ENCODE measurements at places on chromosomes 7 and 10.

DNA sequence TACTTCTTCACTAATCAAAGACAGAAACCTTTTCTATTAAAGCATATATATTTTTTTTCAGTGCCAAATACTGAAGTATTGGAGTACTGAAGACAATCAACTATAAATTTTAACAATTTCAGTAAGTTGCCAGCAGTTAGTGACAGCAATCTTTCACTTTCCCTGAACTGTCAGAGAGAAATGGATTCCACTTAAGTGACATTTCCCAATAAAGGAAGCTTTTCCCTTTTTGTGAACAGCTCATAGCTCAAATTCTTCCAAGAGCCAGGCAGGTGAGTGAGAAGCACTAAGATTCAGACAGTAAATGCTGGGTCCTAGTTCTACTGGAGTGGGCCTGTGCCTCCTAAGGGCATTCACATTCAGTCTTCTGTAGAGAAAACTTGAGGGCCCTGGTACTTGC lies 142.0 kb downstream of the SRPK2 start:
- no peak for DNase-seq

DNA sequence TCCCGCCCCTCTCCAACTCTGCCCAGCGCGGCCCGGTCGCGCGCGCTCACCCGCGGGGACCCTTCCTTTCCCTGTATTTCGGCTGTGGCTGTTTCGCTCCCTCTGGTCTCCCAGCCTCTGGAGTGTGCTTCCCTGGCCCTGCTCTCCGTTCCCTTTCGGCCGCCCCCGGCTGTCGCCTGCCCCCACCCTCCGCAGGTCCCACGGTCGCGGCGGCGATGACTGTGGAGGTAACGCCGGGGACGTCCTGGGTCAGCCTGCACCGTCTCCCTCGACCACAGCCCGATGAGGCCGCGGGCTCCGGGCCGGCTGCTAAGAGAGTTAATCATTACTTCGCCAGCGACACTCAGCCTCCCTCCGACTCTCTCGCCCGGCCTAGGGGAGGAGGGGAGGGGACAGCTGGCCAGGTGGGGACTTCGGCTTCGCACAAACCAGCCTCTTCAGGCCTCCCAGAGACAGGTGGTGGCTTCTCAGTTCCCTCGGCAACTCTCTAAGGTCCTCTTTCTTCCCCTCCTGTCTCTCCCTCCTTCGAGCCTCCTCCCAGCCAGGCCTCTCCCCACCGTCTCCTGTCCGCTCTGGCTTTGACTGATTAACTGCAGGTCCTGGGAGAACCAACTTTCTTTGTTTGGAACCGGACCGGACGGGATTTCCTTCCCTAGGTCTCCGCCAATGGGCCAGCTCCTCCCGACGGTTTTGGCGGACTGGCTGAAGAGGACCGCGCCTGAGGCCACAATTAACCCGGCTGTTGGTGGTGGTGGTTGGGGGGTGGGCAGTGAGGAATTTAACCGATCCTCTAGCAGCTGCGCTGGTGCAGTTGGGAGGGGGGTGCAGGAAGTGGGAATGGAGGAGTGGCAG lies 5.6 kb upstream of the PAX2 start:
- DNase-seq, result no peak

GRCh38 chr10:71729161-71729636 lies 9.6 kb upstream of the C10orf105 start:
- DNase-seq, result peak; percentile 95

- DNase-seq, result peak; percentile 62
Measured at GRCh38 chr10:28592953-28593352, 60.0 kb downstream of the WAC start.

GRCh38 chr7:74180866-74181265 lies 6.7 kb downstream of the EIF4H start:
- no peak for DNase-seq

DNA sequence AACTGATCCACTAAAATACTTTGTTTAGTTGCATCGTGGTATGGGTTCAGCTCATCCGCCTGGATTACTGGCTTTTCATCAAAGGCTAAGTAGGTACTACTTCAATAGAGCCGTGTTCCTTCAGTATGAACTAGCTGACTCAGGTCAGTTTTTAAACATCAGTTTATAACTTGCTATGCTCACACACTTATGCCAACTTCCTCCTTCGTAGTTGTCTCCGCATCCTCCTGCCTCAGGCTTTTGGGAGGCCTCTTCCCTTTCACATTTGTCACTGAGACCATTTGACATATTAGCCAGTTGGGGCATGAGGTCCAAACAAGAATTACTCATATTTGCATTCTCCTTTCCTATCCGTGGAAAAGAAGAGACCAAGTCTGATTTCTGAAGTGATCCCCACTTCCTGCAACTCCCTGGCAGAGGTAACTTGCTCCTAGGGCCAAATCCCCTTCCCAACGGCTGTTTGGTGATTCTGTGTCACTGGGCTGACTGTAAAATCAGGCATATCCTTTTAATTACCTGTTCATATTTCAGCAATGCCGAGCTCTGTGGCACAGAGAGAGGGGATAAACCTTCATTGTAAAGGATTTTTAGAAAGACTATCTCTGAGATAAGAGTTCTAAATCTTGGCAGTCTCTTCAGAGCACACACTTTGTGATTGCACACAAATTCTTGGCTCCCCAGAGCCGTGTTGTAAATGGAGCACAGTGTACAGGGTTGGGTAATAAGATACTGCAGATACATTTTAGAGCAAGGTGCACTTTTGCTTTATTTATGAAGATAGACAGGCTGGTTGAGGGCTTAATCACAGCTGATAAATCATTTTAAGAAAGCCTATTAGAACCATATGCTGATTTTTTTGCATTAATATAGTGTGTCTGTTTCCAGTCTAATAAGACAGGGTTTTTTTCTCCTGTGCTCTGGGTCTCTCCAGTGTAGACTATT lies 108.0 kb downstream of the CREB5 start:
- no peak for DNase-seq

GRCh38 chr10:75304313-75304712 lies 68.6 kb upstream of the COMTD1 start:
- DNase-seq, result no peak

GRCh38 chr10:31619531-31620061 lies 300.6 kb downstream of the ZEB1 start:
- no peak for DNase-seq

GRCh38 chr10:128537834-128538330 lies 411.7 kb upstream of the MKI67 start:
- DNase-seq, result peak; percentile 6

DNA sequence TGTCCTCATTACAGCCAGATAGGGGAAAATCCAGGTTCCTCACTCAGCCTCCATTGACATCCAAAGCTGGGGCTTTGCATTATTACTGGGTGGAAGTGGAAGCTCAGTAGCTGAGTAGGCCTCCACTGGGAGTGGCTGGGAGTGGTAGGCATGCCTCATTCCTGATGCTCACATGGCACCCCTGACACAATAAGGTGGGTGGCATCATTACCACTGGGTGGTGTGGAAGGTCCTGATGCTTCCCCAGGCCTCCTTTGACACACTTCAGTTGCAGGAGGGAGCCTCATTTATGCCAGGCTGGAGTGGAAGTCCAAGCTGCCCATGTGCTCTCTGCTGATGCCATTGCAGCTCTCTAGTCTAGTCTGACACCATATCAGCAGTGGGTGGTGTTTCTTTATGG lies 48.2 kb upstream of the GPR141 start:
- no peak for DNase-seq

DNA sequence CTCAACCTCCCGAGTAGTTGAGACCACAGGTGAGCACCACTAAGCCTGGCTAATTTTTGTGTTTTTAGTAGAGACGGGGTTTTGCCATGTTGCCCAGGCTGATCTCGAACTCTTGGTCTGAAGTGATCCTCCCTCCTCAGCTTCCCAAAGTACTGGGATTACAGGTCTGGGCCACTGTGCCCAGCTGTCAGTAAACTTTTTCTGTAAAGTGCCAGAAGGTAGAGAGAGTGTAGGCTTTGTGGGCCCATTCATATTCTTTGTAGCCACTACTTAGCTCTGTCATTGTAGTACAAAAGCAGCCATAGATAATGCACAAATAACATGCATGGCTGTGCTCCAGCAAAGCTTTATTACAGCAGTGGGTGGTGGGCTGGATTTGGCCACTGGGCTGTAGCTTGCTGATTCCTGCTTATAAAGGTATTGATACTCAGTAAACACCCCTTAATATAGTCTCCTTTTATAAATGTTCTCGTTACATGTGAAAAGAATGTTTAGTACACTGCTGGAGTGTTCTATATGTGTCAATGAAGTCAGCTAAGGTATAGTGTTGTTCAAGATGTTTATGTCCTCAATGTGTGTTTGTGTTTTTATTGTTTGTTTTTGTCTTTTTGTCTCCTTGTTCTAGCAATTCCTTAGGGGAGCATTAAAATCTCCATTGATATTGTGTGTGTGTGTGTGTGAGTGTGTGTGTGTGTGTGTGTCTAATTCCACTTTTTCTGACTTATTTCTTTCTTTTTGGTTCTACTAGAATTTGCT lies 644.7 kb upstream of the DPP6 start:
- no peak for DNase-seq

GRCh38 chr10:10007957-10008356 lies 1009.7 kb upstream of the CELF2 start:
- peak; percentile 58 for DNase-seq

- peak; percentile 54 for DNase-seq
Measured at GRCh38 chr7:134618756-134619530, 27.7 kb upstream of the BPGM start.

DNA sequence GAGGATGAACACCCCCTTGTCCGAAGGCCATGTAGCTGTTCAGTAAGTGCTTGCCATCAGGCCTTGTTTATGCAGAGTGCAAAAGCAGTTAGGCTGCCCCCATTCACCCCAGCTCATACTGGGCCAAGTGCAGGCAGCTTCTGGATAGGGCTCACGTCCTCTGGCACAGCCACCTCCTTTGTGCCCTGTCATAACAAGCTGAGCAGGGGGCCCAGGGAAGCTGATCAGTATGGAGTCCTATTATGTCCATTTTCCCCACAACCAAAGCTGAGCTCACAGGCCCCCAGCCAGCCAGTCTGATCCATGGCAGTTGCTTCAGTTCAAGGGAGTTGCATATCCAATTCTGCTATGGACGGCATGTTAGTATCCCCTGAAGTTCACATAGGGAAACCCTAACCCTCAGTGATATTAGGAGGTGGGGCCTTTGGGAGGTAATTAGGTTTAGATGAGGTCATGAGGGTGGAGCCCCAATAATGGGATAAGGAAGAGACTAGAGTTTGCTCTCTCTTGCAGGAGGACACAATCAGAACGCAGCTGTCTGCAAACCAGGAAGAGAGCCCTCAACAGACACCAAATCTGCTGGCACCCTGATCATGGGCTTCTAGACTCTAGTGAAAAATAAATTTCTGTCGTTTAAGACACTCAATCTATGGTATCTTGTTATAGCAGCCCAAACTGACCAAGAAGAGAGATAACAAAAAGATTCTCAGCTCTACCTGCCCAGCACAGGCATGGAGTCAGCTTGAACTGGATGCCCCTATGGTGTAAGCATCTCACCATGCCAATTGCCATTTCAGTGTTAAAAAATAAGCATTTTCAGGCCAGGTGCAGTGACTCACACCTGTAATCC lies 155.9 kb downstream of the FGFR2 start:
- no peak for DNase-seq

DNA sequence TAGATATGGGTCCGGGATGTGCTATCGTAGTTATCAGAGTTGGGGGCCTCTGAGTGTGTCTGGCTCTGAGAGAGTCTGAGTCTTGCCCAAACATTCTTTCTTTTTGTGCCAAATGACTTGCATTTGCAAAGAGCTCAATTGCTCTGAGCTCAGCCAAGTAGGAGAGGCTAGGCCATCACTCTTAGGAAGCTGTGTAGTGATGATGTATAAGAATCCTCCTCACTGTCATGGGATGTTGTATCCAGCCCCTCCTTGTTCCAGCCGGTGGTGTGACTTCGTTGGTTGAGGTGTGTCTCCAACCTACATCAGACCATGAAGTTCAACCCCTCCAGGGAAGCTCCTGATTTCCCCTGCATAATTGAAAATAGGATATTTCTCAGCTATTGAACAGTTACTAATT lies 97.5 kb upstream of the NPS start:
- DNase-seq, result no peak

GRCh38 chr10:6737080-6737641 lies 157.1 kb upstream of the PRKCQ start:
- peak; percentile 89 for DNase-seq

- no peak for DNase-seq
Measured at GRCh38 chr7:143223784-143224183, 1.9 kb downstream of the TAS2R40 start.

DNA sequence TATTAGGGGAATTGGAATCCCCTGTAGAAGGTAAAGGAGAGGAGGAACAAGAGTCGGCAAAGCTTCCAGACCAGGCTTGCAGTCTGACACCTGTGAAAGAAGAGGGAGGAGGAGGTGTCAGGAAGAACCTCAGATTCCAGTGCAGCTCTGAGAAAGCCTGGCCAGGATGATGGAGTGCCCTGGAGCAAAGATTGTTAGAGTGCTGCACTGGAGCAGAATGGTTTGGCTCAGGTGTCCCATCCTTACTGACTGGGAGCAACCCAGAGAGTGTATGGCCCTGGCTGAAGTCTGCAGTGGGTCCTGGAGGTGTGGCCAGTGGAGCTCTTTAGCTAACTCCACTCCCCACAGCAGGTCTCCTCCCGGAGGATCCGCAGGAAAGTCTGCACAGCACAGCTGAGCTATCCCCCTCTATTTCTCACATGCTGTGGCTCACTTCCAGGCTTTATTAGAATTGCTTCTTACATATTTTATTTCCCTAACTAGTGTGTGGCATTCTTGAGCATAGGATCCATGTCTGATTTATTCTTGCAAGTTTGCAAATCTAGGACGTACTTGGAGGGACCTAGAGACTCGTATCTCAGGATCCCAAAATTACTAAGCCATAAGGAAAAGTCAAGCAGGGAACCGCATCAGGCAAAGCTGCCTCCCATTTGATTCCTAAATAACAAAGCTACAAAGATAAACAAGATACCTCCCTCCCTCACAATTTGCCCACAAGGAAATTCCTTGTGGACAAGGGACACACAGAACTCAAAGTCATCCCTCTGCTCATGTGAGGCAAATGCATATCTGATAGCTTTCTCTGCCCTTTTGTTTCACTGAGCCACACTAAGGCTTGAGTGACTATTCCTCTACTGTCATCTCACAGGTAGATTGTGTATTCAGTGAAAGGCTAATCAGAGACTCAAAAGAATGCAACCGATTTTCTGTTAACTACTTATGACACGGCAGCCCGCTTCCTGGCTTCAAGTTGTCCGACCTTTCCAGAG lies 58.8 kb downstream of the VIM start:
- no peak for DNase-seq

DNA sequence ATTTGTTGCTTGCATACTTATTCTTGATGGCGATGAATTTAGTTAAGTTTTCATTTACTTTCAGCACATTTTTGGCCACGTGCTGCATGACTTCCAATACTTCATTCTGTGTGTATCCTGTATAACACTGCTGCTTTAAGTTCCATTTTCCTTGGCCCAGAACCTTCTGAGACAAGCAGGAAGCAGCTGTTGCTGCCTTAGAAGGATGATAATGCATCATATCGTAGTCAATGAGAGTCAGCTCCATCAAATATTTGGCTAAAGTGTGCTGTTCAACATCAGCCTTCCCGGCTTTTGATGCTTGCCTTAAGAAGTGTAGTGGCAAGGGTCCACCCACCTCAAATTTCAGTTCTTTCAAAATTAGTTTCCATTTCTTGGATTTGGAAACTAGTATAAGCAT lies 59.2 kb upstream of the GLCCI1 start:
- no peak for DNase-seq
